ENCODE measurements at places on chromosomes 7 and 10.

- no peak for DNase-seq
Observed at GRCh38 chr10:34413756-34414587, 401.1 kb downstream of the PARD3 start.

DNA sequence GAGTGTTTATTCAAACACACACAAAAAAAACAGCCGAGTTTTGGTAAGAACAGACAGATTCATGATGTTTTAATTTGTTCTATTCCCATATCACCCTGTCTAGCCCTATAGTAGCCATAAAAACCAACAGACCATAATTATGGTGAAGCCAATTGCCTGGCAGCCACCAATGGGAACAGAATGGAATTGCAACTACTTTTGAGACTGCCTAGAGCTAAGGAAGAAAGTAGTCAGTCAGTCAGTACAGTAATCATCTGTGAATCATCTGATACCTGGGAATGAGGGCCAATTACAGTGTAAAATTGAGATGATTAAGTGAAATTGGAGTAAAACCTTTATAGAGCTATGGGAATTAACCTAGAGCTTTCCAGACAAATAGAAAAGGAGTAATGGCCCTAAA lies 952.7 kb upstream of the KCND2 start:
- DNase-seq: no peak

GRCh38 chr10:1631282-1631681 lies 106.0 kb downstream of the ADARB2 start:
- no peak for DNase-seq

GRCh38 chr7:74572301-74572979 lies 85.1 kb upstream of the GTF2I start:
- DNase-seq: no peak

DNA sequence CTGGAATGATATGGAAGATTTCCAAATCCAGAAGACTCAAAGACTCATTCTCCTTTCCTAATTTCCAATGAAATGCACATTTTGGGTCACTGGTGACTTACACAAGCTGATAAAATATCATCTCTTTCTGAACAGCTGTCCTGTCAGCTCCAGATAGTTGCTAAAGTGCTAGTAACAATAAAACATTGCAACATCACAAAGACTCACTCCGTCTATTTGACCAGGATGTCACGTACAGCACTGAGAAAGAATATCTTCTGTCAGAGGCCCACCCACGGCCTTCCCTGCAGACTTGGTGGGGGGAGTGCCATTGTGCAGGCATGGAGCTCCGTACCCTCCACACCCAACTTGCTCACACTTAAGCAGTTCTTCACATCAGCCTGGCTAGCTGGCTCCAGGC lies 78.9 kb upstream of the EGR2 start:
- no peak for DNase-seq

DNA sequence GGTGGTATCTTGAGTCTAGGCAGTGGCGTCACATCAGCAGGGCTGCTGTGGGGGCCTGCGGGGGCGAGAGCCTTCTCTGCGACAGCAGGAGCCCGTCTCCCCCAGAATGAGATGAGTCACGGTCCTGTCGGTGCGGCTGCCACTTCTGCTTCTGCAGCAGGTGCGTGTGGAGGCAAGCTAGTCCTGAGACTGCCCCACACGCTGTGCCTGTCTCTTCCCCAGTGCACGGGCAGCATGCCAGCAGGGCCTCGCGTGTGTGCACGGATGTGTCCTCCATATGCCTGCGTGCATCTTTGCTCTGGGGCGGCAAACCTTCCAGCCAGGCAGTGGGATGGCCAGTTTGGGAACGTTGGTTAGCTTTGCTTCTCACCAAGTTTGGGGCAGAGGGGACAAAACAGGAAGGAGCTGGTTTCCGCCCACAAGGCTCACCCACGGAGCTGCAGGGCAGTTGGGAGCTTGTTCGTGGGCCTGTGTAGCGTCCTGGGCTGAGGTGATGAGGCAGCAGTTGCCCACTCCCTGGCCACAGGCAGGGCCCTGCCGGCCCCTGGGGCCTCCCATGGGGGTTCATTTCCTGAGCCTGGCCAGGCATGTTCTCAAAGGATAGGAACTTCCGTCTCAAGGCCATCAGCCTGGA lies 60.8 kb upstream of the PPIF start:
- no peak for DNase-seq

GRCh38 chr7:26180792-26181198 lies 19.8 kb downstream of the HNRNPA2B1 start:
- DNase-seq: no peak

- DNase-seq: no peak
Observed at GRCh38 chr10:4514445-4515108, 311.4 kb upstream of the AKR1E2 start.

DNA sequence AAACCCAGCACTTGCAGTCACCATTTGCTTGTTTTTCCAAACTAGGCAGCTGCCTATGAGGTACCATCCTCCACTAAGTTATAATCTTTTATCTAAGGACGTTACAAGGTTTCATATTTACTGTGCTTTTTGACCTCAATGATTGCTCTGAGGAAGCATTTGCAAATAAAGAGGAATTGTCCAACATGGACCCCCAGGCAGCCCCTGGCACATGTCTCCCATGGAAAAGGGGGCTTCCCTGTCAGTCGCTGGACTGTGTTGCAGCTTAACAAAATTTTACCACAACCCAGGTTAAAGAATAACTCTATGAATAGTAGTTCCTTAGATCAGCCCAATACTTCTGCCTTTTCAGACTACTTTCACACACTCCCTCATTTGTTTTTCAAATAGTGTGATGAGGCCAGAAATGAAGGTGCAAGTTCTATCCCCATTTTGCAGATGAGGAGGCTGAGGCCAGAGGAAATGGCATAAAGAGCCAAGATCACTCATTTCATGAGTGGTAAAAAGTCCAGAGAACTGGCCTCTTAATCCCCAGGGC lies 52.8 kb upstream of the ZPBP start:
- DNase-seq: no peak

GRCh38 chr10:115882021-115882420 lies 391.0 kb downstream of the GFRA1 start:
- DNase-seq: no peak

GRCh38 chr7:12683678-12684585 lies 3.5 kb upstream of the ARL4A start:
- no peak for DNase-seq

- no peak for DNase-seq
Observed at GRCh38 chr7:154302380-154302779, 250.2 kb downstream of the DPP6 start.

DNA sequence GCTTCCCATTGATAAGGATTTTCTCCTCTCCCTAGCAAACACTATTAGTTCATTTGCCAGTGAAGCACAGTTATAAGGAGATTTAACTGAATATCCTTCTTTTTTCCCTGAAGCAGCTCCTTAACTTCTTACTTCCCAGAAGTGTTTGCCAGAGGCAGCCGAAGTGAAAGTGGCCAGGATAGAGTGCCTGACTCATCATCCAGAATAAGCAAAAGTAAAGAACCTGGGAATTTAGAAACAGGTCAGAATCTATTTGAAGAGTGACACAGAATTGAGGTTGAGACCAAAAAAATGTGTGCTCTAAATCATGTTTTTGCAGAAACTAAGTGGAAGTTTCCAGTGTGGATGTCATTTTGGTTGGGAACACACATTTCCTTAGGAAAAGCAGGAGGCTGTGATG lies 249.6 kb upstream of the VWC2 start:
- no peak for DNase-seq
